ENCODE measurements at places on chromosomes 7 and 10. TPM values are rescaled to one million over a fixed set of nuclear protein-coding genes. Genes with fewer than 3 reads are reported as not detected.

DNA sequence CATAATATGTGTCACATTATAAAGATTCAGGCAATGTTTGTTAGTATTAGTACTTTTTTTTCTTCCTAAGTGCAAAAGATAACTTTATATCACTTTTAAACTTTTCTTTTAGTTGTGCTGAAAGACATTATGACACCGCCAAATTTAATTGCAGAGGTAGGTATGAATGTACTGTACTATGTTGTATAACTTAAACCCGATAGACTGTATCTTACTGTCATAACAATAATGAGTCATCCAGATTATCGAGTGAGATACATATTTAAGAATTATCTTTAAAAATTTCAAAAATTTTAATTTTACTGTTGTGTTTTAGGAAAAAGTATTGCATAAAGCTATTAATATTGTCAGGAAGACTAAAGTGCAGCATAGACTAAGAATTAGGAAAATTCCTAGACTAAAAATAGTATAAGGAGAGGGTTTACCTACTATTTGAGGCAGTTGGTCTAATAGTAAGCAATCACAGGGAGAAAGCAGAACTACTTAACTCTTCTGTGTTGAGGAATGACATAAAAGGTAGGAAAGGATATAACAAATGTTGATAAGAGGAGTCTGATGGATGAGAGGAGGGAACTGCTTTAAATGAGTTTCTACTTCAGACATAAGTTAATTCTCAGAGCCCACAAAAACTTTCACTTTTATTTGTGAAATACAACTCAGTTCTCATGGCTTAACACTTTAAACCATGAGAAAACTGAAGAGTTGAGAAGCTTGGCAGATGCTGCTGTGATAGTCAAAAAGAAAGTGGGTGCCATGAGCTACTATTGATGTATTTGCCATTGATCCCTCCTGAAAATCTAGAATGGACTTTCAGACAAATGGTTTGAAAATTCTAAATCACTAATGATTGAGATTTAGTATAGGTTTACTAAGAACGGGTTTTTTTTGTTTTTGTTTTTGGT lies 67.8 kb downstream of the PTEN start:
- no peak for DNase-seq

- no peak for DNase-seq
Measured at GRCh38 chr7:68180761-68181160, 1184.1 kb downstream of the TYW1 start.

DNA sequence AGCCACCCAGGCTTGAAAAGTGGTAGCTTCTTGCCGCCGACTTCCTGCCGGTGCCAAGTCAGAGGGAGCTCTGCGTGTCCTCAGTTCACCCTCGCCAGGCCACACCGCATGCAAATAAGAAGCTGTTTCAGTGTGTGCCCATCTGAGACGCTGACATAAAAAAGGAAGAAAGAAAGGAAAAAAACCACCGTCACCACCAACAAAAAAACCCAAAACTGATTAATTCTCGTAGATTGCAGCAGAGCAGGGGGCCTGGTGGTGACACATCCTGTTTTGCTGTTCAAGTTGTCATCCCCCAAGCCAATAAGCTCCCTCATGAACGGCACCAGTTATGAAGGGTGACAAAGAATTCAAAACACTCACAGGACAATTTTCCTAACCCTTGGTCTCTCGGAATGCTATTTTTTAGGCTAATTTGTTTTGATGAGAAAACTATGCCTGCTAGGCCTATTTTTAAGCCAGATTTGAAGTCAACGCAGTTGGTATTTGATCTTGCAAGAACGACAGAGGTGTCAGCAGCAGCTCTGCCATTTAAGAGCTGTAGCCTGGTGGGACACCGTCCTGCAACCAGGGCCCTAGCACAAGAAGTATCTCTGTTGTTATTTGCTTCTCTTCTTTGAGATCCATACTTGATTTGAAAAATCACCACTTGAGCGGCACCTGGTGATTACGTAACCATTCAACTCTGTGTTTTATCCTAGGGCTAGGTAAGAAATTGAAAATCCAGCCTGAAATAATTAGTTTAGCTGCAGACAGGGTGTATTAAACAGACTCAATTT lies 145.6 kb downstream of the PFKFB3 start:
- peak; percentile 67 for DNase-seq

GRCh38 chr10:131972474-131973071 lies 9.2 kb downstream of the BNIP3 start:
- peak; percentile 41 for DNase-seq

- DNase-seq: peak; percentile 27
Measured at GRCh38 chr7:101507791-101508252, 121.3 kb downstream of the MYL10 start.

GRCh38 chr7:79979437-79979836 lies 155.2 kb upstream of the GNAI1 start:
- DNase-seq: no peak

- peak; percentile 30 for DNase-seq
Measured at GRCh38 chr7:129612112-129613015, 844 bp downstream of the NRF1 start.

- no peak for DNase-seq
Measured at GRCh38 chr10:103824281-103824680, 31.1 kb downstream of the SH3PXD2A start.

DNA sequence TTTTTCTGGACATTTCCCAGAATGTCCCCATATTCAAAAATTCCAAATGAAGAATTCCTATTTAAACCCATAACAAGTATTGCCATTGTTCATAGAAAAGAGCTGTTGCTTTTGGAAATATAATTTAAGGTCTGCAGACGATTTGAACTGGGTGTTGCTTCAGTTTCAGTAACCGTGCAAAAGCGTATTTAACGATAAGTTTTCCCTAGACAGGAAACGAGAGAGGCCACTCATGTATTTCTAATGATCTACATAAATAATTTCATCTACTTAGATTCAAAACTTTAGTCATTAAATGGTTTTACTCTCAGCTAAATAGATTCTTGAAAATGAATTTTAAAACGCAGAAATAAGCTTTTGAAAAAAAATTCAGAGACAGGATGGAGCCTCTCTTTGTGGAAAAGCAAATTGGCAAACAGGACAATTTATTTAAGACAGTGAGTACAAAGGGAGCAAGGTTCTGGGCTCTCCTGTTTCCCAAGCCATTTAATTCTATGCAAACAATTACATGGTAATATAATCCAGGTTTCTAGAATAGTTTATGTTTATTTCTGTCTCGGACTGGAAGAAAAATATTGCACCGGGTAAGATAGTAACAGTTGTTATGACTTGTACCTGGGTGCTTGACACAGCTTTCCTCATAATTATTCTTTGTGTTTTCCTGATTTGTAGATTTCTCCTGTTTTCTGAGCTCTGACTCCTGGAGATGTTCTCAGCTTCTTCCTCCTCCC lies 263.0 kb downstream of the BAMBI start:
- no peak for DNase-seq

DNA sequence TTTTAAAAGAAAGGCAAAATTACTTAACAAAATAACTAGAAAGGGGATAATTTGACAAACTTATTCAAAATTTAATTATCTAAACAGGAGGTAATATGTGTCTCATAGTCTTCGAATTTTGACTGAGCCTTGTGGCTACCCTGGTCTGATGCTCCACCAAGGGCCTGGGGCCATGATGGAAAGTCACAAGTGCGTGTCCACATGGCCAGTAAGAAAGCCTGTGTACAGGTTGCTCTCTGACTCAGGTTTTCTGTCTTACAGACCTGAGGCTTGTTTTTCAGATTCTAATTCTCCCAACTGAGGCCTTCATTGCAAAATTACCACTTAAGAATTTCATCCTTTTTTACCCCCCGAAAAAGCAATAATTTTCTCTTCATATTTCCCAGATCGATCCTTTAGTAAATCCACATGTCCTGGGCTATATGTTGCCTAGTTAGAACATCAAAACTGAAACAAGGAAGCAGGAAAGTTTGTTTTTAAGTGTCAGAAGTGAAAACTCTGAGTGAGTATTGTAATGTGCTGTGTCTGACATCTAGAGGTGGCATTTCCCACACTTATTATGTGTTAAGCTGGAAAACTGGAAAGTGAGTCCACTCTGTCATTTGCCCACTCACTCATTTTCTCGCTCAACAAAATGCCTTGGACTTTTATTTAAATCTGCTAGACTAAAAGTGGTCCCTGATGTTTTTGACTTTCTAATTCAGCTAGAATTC lies 10.0 kb downstream of the CYP3A43 start:
- DNase-seq: no peak

DNA sequence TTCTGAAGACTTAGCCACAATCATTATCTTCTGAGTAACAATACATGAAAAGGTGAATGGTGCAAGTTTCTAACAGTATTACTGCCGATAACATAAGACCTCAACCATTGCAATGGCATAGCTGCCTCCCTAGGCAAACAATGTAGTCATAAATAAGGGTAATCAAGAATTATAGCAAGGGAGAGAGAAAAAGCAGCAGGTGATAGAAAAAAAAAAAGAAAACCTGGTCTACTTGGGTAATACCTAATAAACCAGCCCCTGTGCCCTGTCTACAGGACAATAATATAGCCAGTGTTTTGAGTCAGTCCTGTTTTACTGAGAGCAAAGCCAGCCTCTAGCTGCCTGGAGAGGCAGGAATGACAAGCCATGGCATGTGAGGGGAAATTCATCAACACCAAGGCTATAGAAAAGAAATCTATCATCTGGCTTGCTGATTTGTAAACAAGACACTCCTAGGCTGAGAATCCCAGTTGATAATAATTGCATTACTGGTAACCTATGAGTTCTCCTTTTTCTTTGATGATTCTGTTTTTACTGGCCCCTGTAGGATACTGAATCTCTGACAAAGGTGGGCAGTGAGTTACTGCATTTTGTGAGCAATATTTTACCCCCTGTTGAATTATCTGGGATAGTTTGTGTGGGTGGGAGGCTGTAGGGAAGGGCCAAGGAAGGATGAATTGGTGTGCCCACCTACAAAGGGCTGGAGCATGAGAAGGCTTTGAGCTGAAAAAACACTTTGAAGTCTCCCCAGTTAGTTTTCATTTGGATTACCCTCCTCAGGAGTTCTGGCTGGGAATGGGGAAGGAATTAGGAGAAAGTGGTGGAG lies 1.7 kb upstream of the WEE2 start:
- no peak for DNase-seq

GRCh38 chr7:152129682-152130081 lies 104.2 kb downstream of the GALNT11 start:
- no peak for DNase-seq

DNA sequence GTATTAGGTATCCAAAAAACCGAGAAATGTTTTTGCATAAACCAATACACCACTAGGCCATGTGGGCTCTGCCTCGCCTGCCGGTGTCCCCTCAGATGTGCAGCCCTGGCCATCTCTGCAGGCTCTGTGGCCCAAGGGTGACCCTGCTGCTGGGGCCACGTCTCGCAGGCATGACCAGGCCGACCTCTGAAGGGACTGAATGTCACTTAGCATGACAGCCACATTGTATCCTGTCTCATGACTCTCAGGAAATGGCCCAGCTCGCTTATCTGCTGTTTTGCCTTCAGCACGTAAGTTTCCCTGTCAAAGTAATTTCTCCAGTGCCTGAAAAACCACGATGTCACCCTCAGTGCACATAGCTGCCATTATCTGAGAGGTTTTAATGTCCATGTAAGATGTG lies 49.5 kb upstream of the ZNF32 start:
- DNase-seq: no peak

DNA sequence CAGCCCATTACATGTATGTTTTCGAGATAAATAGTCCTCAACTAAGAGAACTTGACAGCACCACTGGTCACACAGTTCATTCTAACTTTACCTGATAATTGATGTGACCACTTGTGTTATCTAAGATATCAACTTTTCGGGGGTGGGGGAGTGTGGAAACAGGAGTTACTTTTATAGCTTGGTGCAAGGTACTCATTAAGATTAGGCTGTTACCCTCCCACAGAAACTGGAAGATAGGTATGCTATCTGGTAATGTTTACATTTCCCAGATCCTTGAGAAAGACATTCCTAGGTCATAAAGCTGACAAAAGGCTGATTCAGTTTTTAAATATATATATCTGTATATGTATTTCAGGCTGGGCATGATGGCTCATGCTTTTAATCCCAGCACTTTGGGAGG lies 11.1 kb downstream of the ERVW-1 start:
- DNase-seq: no peak

- DNase-seq: no peak
Measured at GRCh38 chr10:54869022-54869421, 68.0 kb upstream of the PCDH15 start.

DNA sequence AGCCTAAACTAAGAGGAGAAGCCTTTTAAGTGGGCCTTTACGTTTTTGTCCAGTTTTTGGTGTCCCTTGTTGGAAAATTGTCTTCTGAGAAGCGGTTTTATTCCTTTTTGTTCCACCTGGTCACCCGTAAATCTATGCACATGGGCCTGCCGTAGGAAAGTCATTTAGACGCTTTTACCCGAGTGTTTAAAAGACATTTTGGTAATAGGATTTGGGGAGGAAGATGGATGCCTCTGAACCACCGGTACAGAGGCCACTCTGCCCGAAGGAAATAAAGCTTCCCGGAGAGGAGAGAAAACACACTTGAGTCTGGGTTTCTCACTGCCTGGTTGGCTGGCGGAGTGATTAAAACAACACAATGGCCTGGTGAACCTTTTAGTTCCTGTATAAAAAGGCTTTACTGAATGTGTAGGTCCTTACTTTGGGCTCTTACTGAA lies 760 bp downstream of the THNSL1 start:
- DNase-seq: no peak

DNA sequence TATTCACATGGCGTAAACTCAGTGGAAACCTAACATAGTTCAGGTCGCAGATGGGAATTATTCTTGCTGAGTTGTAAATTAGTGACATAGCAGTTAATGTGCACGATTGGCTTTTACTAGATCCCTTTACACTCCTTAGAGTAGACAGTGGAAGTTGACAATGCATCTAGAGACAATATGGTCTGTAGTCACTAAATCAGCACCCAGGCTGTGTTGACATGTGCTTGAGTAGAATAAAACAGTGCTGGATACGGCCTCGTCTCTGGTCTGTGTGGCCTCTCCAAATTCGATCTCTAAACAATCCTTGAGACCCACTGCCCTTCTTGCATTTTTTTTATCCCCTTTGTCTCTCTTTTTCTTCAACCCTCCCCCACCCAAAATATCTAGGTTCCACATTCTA lies 615.7 kb downstream of the SORCS1 start:
- DNase-seq: no peak

DNA sequence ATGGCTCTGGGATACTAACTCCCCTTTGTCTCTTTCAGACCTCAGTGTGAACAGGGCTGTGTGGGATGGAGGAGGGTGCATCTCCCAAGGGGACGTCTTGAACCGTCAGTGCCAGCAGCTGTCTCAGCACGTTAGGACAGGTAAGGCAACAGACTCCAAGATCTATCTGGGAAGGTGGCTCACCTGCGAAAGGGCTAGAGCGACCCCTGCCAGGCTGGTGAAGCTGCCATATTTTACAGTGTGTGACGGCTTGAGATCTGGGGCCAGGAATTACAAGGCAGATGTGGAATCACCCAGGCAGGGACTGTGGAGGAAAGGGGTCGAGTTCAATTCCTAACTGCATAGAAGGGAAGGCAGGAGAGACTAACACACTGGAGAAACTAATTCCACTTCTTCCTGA lies 11.2 kb downstream of the MUC17 start:
- no peak for DNase-seq

Gene BBS9
- total RNA-seq: 4.8 TPM

Gene CYP3A7
- total RNA-seq: not detected

Gene MCM10
- 78.5 TPM for total RNA-seq

Gene ZNF716
- not detected for total RNA-seq

Gene PIK3CG
- 36.6 TPM for total RNA-seq

Gene OR13A1
- total RNA-seq: not detected

Gene OR9A2
- total RNA-seq: 0.30 TPM

Gene TDRD1
- total RNA-seq: 0.11 TPM

Gene PLCE1
- total RNA-seq: 0.02 TPM
